ENCODE measurements at places on chromosomes 13 and 19.

DNA sequence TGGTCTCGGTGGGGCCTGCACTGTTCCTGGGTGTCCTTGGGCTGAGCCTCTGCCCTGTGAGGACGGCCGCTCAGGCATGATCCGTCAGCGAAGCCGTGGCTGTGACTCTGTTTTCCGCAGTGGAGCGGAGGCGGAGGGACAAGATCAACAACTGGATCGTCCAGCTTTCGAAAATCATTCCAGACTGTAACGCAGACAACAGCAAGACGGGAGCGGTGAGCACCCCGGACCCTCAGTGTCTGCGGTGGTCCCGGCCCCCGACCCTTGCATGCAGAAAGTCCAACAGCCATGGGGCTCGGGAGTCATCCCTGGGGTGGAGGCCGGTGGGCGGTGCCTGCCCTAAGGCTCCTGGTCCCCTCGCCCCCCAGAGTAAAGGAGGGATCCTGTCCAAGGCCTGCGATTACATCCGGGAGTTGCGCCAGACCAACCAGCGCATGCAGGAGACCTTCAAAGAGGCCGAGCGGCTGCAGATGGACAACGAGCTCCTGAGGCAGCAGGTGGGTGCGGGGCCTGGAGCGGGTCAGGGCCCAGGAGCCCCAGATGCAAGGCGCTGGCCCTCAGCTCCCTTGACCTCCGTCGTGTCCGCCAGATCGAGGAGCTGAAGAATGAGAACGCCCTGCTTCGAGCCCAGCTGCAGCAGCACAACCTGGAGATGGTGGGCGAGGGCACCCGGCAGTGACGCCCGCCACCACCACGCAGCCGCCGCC lies 3.6 kb upstream of the HAMP start:
- DNase-seq: no peak

GRCh38 chr13:39699274-39699673 lies 43.8 kb downstream of the COG6 start:
- DNase-seq: no peak

GRCh38 chr19:48934837-48935236 lies 1.3 kb downstream of the DHDH start:
- DNase-seq: no peak

DNA sequence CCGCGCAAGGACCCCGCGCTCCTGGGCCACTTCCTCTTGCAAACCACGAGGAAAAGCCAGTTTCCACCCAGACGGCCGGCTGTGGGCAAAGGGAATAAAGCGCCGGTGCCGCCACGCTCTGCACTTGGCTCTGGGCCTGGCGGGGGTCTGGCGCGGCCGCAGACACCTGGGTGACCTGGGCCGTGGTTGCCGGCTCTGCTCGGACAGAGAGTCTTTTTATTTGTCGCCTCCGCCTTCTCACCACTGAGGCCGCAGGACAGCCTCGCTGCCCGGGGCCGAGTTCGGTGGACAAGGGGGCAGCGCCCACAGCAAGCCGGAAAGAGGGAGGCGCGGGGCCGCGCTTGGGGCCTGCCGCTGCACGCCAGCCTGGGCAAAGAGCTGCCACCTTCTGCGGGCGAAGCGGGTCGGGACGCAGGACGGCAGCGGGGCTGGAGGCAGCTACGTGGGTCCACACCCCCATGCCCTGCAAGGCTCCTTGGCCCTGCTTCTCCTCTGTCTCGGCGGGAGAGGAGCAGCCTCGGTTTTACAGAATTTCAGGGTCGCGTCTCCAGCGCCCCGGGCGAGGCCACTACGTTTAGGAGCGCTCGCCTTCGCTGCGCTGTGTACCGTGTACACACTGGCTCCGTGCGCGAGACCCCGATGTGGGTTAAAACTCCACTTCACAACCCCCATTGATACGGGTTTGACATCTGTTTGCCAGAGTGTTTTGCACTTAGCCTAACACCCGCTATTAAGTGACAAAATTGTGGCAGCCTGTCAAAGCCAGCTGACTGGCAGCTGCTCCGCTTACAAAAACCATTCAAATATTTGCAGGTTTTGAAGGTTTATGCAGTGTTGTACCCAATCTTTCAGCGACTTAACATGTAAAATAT lies 13.0 kb upstream of the SOX1 start:
- no peak for DNase-seq

DNA sequence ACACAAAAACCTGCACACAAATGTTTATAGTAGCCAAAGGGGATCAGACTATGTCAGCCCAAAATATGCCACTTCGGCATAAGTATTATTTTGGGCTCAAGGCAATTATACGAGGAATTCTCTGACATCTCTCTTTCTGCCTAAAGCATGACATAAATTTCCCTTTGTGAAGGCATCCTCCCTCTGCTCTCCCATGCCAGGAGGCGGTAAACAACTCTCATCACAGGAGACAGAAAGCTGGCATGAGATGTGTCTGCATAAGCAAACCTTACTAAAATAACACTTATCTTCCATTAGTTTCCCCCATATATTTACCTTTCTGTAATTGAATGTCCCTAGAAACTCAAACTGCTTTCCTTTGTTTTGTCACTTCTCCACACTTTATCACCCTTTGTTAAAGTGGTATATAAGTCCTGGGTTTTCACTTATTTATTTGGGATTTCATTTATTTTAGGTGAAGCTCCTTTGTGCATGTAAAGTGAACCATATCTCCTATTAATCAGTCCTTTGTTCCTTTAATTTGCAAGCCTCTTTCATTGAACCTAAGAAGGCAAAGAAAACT lies 68.3 kb downstream of the LACC1 start:
- no peak for DNase-seq

DNA sequence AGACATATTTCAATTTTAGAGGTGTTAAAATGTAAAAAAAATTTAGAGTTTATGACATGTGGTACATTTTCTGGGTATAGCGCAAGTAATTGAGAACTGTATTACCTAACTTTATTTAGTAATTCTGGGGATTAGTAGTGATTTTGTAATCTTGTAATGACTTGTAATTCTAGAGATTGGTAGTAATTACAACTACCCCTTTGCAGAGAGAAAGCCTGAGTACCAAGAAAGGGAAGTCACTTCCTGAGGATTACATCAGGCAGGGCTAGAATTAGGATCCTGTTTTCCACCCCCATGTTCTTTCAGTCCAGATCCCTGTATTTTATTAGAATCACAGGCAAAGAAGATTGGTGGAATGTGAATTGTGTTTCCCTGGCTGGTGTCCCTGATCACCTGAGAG lies 274.9 kb downstream of the KCNRG start:
- no peak for DNase-seq

DNA sequence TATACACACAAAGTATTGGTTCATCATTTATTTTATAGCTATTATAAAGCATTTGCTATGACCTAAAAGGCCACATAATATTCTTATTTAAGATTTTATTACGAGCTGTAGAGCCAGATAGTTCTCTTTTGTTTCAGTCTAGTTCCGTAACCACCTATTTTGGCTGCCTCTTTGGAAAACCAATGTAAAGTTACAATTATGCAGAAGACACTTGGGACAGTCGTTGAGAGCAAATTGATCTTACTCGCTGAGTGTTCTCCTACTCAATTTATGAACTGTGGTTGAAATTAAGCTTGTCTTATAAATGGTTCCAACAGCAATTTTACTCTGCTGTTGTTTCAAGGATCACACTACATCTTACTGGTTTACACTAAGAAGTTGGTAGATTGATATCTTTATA lies 122.3 kb downstream of the SLC7A1 start:
- DNase-seq: no peak

GRCh38 chr19:8513036-8513686 lies 806 bp downstream of the ZNF414 start:
- no peak for DNase-seq

GRCh38 chr13:79458436-79458835 lies 22.5 kb upstream of the NDFIP2 start:
- no peak for DNase-seq

- no peak for DNase-seq
Measured at GRCh38 chr13:94917824-94918223, 205.5 kb upstream of the SOX21 start.

- no peak for DNase-seq
Measured at GRCh38 chr13:110419381-110419791, 112.3 kb downstream of the COL4A2 start.

- no peak for DNase-seq
Measured at GRCh38 chr19:18185538-18185937, 7.5 kb upstream of the MPV17L2 start.

- DNase-seq: no peak
Measured at GRCh38 chr13:28671126-28671792, 12.3 kb downstream of the POMP start.

DNA sequence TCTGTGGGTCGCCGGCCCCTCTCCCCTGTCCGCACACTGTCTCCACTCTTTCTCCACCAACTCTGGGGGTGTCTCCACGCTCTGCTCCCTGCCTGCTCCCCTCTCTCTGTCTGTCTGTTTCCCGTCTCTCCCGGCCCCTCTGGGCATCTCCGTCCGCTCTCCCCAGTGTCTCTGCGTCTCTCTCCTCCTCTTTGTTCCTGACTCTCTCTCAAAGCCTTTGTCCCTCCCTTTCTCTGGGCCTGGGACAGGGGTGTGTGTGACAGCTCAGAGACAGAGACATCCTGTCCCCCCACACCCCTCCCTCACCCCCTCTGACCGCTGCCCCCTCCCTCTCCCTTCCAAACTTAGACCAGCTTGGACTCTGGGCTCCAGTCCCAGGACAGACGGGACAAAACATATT lies 668 bp upstream of the SBK3 start:
- no peak for DNase-seq

GRCh38 chr13:99974296-99974938 lies 2.9 kb upstream of the ZIC5 start:
- no peak for DNase-seq

GRCh38 chr19:48571378-48572162 lies 19.6 kb downstream of the SULT2B1 start:
- DNase-seq: no peak

DNA sequence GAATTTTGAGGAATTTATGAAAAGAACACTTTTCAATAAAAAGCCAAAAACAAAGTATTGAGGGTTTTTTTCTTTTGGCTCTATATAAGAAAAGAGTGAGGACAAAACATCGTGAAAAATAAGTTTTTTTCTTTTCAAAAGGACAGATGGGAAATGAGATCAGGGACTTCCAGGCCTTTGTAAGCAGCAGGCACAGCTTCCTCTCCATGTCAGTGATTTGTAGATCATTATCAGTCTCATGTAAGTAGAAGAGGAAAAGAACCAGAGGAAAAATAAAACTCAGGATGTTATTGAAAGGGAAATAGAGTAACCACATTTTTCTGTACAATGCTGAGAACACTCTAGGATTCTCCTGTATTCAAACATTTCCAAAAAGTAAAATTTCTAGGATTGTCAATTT lies 29.9 kb downstream of the DOCK9 start:
- no peak for DNase-seq

- no peak for DNase-seq
Measured at GRCh38 chr13:77691871-77692270, 5.6 kb upstream of the SLAIN1 start.

DNA sequence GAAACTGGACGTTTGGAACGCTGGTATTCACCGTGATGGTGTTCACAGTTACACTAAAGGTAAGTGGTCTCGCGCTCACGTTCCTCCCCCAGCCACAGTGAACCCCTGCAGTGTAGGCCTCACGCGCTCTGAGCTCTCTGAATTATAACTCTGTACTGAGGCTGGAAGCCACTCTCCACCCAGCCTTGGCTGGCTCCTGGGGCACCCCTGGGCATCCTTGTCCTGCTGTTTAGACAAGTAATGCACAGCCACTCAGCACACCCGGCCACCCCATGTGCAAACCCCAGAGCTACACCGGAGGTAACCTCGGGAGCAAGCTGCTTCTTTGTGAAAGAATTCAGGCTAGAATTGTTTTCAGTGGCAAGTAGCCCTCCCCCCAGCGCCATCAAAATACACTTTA lies 97.3 kb upstream of the MCF2L start:
- no peak for DNase-seq

DNA sequence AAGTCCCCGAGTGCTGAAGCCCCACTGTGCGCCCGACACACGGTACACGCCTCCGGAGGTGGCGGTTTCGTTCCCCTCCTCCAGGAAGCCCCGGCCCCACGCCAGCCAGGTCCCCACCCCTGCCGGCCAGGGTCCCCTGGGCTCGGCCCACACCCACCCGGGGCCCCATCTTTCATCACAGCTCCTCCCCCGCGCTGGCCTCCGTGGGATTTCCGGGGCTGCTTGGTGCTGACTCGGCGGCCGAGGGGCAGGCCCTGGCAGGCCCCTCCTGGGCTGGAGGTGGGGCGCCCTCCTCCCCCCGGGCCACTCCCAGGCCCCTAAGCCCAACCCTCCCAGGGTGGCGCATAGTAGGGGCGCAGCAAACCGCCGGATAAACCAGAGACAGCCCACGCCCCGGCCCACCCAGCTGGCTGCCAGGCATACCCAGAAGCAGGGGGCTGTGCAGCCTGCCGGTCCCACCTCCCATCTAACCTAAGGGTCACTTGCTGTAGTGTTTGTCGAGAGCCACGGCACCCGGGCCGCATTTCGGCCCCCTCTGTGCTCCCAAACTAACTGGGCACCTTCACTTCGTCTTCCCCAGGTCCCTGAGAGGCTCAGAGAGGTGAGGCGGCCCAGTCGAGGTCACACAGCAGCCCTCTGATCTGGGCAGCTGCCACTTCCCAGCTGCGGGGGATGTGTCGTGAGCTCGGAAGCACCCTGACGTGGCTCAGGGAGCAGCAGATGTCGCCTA lies 6.6 kb downstream of the ZBTB7A start:
- DNase-seq: no peak

GRCh38 chr19:3084943-3085342 lies 9.2 kb upstream of the GNA11 start:
- no peak for DNase-seq

GRCh38 chr13:30502237-30502636 lies 36.5 kb upstream of the HMGB1 start:
- no peak for DNase-seq

DNA sequence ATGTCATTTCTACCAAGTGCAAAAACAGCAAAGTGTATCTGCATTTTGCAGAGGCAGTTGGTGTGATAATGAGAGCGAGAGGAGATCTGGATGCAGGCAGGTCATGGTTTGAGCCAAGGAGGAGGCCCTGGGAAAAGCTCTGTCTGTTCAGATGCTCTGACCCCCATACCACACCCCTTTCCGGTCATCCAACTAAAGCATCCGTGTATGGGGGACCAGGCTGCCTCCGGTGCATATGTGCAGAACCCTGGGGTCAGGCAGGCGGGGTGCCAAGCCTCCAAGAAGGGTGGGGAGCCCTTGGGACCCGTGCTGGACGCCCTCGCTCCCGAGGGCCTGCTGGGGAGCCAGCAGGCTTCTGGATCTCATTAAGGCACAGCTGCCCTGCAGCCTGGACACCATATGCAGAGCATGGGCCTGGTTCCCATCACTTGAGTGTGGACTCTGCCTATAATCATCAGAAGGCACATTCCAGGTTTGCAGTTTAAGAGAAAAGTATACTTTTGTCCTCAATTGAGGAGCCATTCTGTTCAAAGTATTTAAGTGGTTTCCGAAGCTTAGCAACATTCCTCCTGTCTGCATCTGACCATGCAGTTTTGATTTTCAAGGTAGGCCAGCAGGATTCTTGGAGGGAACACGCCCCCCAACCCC lies 56.1 kb downstream of the ALOX5AP start:
- no peak for DNase-seq
